ENCODE measurements at places on chromosomes 7 and 10. TPM values are rescaled to one million over a fixed set of nuclear protein-coding genes. Genes with fewer than 3 reads are reported as not detected.
A peak's percentile ranks its signal among the peaks of the same experiment; 100 is the strongest.

- DNase-seq = no peak
Measured at GRCh38 chr7:100396421-100396982, 23.2 kb downstream of the PILRA start.

GRCh38 chr10:1468811-1469210, 268.5 kb downstream of the ADARB2 start:
- no peak for DNase-seq

- DNase-seq = no peak
Measured at GRCh38 chr10:80567292-80567691, 29.6 kb downstream of the SH2D4B start.

- no peak for DNase-seq
Measured at GRCh38 chr10:69332278-69333010, 54.1 kb downstream of the HK1 start.

DNA sequence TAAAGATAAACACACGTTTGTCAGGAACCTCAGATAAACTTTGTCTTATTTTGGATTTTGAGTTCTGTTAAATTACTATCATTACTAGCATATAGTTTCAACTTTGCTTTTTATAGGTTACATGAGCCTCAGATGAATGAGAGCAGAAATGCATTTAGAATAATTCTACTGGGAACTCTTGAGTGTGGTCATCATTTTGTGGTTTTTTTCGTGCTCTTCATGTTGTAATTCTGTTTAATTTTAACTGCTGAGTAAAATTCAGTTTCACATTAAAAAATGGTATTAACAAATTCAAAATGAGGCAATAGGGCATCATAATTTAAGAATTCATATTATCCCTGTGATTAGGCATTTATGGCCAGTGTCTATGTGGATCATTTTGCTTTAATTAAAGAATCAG, 72.9 kb downstream of the GNAI1 start:
- DNase-seq = no peak

The ZNF736 gene
- 0.07 TPM for total RNA-seq

The CNNM1 gene
- total RNA-seq = 1.1 TPM

- peak; percentile 19 for DNase-seq
Measured at GRCh38 chr7:116862951-116863670, 724 bp downstream of the CAPZA2 start.

The LIPA gene
- total RNA-seq = 32.9 TPM

GRCh38 chr7:82616059-82616728, 172.6 kb upstream of the CACNA2D1 start:
- DNase-seq = no peak

DNA sequence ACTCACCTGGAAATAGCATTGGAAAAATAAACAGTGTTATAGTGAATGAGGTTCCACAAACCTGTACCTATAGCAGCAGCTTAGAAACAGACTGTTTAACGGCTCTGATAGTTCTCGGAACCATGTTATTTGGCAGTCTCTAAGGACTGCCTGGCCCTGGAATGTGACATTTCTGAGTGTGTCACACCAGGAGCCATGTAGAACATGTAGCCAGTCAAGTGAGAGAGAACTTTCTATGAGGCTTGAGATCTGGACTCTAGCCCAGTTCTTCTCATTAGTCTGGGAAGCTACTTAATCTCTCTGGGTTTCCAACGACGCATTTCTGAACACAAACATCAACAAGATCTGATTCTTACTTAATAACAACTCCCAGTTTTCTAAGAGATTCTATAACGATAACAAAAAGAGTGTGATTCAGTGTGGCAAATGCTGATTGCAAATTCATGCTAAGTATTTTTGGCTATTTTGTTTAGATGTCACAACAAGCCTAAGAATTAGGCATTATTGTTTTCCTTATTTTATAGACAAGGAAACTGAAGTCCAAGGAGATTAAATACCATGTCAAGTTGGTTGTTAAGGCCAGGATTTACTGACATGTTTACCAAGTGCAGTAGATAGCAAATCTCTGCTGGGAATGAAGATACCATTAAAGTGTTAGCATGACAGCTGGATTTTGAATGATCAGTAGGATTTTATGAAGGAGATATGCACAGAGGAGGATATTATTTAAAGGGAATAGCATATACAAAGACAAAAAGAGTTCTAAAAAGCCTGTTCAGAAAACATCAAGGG, 47.2 kb downstream of the APBB1IP start:
- DNase-seq = no peak

GRCh38 chr7:69893906-69894305, 295.6 kb downstream of the AUTS2 start:
- DNase-seq = no peak

The AUTS2 gene
- 50.0 TPM for total RNA-seq

The GIMAP2 gene
- 0.37 TPM for total RNA-seq

GRCh38 chr10:76033457-76034196, 602.2 kb downstream of the LRMDA start:
- DNase-seq = no peak

DNA sequence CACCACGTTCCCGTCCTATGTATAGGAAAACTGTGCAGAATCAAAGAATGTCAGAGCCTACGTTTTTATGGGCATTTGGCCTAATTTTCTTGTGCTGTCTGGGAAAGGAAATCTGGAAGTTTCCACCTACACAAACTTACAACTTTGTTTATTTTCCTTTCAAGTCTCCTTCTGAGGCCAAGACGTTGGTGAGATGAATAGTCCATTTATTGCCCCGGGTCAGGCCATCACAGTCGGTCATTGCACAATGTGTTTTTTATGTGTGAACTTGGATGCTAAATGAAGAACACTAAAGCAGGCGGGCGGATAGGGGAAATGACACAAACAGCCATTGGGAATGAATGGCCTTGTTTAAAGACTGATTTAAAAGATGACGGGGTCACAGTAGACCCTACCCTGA, 38.6 kb downstream of the TRIL start:
- no peak for DNase-seq

DNA sequence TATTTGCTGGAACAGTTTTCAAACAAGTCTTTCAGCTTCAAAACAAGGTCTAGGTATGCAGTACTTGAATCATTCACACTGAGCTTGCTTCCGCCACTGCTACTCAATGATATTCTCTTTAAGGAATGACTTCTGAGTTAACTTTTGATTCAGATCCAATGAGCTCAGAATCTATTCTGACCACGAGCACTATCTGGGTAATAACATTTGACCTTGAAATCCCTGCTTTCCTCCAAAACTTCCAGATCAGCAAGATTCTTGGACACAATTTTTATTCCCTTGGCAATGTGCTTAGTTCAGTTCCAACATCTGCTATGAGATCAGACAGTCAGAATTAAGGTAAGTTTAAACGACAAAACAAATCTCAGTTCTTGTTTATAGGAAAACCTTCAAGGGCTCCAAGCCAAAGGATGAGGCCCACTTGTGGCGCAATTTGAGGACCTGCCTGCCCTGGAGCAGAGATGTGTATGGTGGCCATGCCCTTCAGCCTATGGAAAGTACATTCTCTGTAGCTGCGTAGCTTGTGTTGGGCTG, 87.2 kb downstream of the RNF216 start:
- no peak for DNase-seq

All from WTC11 (cell line).